ENCODE measurements at places on chromosomes 12 and 14. TPM values are rescaled to one million over a fixed set of nuclear protein-coding genes. Genes with fewer than 3 reads are reported as not detected.

- H3K4me1 ChIP-seq = peaks cover 3% of the 10 kb centered on the region
- no peak overlapping the region for H3K27ac ChIP-seq
- DNase-seq = no peak
- H3K27me3 ChIP-seq = no peaks in the 10 kb centered on the region
- H3K4me3 ChIP-seq = no peak overlapping the region
Measured at GRCh38 chr14:69763761-69764510, 3.0 kb upstream of the SRSF5 start.

DNA sequence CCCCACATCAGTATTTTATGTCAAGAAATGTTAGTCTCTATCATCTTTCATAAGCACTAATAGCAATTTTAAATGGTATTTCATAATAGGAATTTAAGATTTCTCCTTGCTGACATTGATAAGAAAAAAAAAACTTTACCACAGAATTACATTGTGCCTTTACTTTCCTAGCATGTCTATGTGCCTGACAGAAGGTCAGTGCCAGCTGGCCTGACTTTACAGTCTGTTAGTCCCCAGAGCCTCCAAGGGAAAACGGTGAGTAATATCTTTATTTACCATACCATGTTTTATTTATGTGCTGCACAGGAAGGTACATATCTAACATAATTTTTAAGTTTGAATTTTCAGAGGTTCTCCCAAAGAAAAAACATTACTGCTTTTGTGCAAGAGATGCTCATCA is 152.0 kb upstream of the AEBP2 start:
- no peak for DNase-seq
- H3K27me3 ChIP-seq = no peaks in the 10 kb centered on the region
- no peak overlapping the region for H3K27ac ChIP-seq
- H3K36me3 ChIP-seq = no peaks in the 10 kb centered on the region

SLC38A4 gene
- 2.5 TPM for total RNA-seq

DNA sequence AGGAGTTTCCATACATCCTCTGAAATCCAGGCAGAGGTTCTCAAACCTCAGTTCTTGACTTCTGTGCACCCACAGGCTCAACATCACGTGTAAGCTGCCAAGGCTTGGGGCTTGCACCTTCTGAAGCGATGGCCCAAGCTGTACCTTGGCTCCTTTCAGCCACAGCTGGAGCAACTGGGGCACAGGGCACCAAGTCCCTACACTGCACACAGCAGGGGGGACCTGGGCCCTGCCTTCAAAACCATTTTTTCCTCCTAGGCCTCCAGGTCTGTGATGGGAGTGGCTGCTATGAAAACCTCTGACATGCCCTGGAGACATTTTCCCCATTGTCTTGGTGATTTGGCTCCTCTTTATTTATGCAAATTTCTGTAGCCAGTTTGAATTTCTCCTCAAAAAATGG is 10.6 kb downstream of the AREL1 start:
- no peak overlapping the region for H3K4me3 ChIP-seq
- no peak overlapping the region for H3K27ac ChIP-seq
- no peak for DNase-seq
- no peaks in the 10 kb centered on the region for H3K4me1 ChIP-seq
- no peaks in the 10 kb centered on the region for H3K27me3 ChIP-seq

DNA sequence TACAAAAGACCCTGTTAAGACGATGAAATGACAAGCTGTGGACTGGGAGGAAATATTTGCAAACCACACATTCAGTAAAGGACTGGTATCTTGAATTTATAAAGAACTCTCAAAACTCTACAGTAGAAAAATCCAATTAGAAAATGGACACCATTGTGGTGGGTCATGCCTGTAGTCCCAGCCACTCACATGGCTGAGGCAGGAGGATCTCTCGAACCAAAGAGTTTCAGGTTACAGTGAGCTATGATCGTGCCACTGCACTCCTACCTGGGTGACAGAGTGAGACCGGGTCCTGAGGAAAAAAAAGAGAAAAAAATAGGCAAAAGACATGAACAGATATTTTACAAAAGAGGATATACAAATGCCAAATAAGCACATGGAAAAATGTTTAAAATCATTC is 41.9 kb downstream of the TTC6 start:
- no peaks in the 10 kb centered on the region for H3K4me1 ChIP-seq
- DNase-seq = no peak
- H3K27ac ChIP-seq = no peak overlapping the region
- no peaks in the 10 kb centered on the region for H3K27me3 ChIP-seq

DNA sequence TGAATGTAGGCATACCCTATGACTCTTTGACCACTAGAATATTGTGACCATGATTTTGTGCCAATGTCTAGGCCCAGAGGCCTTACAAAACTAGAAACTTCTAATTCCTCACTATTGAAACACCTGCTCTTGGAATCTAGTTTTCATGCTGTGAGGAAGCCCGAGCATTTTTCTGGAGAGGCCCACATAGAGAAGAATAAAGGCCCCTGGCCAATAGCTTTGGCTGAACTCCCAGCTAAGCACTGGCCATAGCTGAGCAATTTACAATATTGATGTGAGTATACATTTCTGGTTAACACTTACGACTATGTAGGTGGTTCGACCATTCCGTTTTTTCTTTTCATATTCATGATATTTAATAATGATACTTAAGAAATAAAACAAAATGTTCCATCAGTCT is 190.3 kb downstream of the KCNH5 start:
- no peak overlapping the region for H3K4me3 ChIP-seq
- DNase-seq = no peak
- H3K4me1 ChIP-seq = no peaks in the 10 kb centered on the region

CINP gene
- total RNA-seq = 28.3 TPM

- no peaks in the 10 kb centered on the region for H3K4me1 ChIP-seq
- no peaks in the 10 kb centered on the region for H3K36me3 ChIP-seq
- no peak overlapping the region for H3K4me3 ChIP-seq
- H3K27ac ChIP-seq = no peak overlapping the region
- H3K27me3 ChIP-seq = no peaks in the 10 kb centered on the region
Measured at GRCh38 chr14:54138354-54139038, 181.9 kb upstream of the BMP4 start.

- no peak for DNase-seq
- H3K27me3 ChIP-seq = no peaks in the 10 kb centered on the region
- H3K4me3 ChIP-seq = no peak overlapping the region
- no peaks in the 10 kb centered on the region for H3K36me3 ChIP-seq
Measured at GRCh38 chr12:116539361-116539771, 19.8 kb upstream of the MAP1LC3B2 start.

Measured in Panc1 (cell line).